T-helper 2 cell (primary cell): ENCODE measurements at places on chromosomes 5 and 9.

DNA sequence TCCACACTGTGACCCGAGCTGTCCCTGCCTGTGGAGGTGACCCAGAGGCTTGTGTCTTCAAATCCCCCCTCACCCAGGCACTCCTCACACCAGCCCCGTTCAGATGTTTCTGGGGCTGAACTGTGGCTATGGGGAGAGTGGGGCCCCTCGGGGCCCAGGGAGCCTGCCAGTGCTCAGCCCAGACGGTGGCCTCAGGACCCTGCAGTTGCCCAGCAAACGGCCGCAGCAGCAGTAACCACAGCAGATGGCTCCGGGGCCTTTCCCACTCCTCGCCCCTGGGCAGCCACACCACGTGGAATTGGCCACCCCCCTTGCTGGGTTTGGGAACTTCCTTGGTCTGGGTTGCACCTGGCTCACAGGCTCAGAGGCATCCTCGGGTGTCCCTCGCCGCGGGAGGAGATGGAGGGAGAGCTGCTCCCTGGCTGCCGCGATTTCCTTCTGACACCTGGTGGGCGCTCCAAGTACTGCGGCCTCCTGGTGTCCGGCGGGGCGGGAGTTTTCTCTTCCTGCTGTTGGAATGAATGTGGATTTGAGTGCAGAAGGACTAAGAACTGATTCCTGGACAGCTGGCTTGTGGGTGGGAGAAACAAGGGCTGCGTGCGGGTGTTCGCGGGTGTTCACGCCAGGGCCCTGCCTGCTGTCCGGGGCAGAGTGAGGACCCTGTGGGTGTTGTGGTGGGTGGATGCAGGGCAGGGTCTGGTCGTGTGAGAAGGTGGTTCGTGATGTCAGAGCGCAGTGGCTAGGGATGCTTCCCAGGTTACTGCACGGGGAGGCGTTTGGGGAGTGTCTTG is 97.5 kb downstream of the COL5A1 start:
- no peak for DNase-seq

DNA sequence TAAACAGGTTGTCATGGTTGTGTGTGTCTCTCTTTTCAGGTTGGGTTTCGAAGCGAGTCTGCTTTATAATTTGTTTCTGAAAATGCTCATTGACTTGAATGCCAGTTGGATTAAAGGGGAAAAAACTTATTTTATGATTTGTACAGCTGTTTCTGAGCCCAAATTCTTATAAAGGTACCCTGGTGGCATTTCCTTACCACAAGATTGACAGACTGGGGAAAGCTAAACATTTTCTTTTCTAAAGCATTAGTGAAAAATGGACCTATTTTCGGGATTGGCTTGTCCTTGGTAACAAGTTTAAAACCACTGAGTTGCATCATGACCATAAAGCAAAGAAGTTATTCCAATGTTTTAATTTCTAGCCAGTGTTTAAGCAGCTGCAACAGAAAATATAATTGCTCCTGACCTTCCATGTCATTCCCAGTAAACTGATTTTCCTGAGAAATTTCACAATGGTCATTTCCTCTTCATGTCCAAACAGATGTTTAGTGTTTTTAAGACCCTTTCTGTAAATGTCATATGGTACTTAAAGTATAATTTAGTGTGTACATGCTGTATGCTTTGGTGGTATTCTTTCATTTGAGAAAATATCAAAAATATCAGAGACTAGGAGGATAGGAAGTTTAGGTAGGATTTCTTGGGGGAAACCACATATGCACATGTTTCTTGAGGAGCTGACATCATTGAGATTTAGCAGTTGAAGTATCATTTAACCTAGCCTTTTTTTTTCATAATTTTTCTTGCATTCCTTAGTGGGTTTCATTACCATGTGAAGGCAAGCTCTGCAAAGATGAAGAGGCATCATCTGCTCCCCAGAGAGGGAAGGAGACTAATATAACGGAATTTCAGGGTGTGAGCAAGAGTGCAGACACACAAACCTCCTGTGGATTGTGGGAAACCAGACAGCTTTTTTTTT is 667.1 kb upstream of the RGMB start:
- DNase-seq = no peak

- no peak for DNase-seq
These were observed 11.5 kb downstream of the NR2F1-AS1 start for GRCh38 chr5:93569300-93570160.

DNA sequence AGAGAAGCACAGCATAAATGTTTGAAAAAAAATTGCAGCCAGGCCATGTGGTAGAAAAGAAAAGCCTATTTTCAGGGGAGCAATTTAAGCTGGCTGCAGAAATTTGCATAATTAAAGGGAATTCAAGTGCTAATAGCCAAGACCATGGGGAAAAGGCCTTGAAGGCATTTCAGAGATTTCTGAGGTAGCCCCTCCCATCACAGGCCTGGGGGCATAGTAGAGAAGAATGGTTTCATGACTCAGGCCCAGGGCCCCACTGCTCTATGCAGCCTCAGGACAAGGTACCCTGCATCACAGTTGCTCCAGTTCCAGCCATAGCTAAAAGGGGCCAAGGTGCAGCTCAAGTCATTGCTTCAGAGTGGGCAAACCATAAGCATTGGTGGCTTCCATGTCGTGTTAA is 1416.0 kb downstream of the EFNA5 start:
- no peak for DNase-seq

DNA sequence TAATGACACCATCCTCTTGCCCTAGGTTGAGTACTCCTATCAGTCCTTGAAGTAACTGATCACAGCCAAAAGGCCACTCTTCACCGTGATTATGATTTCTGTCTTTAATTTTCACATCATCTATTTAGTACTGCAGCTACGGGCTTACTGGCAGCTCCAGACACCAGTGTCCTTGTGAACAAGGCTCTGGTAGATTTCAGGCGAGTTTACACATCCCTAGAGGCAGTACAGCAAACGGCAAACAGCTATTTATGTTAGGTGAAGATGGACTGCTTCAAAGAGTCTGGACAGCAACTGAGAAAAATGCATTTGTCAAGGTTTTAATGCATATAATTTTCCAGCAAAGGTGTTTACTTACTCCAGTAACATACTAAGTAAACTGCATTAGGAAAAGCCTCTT is 396.9 kb downstream of the KDM4C start:
- DNase-seq = no peak

- no peak for DNase-seq
These were observed 45.9 kb upstream of the TLX3 start for GRCh38 chr5:171263181-171263580.

GRCh38 chr5:2832394-2832793 is 80.9 kb upstream of the IRX2 start:
- no peak for DNase-seq

- no peak for DNase-seq
These were observed 23.0 kb upstream of the SLC6A3 start for GRCh38 chr5:1468247-1468612.

DNA sequence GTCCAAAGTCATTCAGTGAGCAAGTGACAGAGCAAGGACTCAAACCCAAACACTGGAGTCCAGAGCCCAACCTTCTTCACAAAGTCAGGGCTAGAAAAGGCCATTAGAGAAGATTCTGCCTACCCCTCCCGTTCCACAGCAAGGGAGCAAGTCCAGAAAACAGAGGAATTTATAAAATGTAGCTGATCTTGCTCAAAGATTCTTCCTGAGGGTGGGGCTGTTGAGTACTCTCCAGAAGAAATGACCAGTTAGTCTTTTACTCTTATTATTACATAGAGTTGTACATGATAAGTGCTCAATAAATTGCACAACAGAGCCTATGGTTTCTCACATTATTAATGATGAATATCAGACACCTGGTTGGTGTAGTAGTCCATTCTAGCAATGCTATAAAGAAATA is 39.3 kb upstream of the HMHB1 start:
- no peak for DNase-seq

DNA sequence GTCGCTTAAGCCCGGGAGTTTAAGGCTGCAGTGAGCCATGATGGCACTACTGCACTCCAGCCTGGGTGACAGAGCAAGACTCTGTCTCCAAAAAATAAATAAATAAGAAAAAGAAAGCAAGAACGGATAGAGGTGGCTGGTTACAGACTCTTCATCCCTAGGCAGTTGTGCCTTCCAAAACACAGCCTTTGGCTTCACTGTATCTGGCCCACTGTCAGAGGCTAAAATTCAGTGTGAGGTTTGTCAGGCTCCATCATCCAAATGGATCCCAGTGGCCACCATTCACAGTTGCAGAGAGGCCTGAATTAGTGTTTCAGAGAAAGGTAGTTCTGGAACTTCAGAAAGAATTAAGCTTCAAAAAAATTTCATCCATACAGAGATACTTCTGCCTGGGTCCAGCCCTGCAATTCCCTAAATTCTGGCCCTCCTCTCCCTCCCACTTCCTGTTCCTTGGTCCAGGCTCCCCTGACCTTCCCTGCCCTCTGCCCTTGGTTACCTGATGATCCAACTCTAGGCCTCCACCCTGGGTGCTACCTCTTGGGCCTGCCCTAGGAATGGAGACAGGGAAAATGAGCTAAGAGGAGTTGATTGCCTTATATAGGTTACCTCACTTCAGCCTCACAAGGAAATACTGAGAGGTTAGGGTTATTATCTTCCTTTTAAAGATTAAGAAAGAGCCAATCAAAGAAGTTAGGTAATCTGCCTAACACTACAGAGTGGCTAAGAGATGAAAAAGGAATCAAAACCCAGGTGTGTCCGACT is 97.2 kb upstream of the SLC44A1 start:
- no peak for DNase-seq

- DNase-seq = no peak
These were observed 147.5 kb upstream of the PIK3R1 start for GRCh38 chr5:68067976-68068603.

DNA sequence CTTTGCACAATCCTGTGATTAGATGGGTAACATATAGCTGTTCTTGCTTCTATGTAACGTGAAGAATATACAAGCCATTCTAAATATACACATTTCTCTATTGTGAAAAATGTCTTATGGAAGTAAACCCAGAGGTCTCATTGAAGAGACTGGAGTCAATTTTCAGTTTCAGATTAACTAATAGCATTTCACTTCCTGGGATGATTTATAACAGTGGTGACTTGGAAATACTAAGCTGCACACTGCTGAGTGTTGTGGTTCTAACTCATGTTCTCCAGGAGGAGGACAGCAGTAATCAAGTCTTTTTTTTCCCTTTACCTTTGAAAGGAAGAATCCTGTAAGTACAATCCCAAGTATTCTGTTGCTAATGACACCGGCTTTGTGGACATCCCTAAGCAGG is 3.3 kb downstream of the CTSL start:
- no peak for DNase-seq

GRCh38 chr5:163677092-163677491 is 171.7 kb downstream of the MAT2B start:
- DNase-seq = no peak

DNA sequence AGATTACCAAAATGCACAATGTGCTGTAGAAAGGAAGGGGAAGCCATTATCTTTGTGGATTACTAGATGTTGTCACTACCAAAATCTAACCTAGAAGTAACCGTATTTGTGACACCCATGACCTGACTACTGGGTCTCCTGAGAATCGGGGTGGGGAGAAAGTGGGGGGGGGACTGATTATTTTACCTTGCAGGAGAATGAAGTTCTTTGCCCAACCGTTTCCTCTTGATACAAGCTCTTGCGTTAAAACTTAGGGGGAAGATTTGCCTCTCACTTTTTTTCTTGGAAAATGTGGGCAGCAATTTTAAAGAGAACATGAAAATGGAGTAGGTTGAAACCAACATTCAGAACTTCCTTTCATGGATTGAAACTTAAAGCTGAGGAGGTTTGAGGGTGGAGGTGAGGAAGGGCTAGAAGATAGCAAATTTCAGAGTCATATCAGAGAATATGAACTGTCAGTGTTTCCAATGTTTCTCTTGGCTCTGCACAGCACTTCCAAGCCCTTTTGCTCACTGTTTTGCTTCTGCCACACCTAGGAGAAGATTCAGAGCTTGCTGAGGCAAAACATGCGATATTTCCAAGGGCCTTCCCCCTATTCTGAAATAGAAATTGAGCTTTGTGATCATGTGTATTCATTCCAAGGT is 280.8 kb downstream of the AOPEP start:
- DNase-seq = no peak

DNA sequence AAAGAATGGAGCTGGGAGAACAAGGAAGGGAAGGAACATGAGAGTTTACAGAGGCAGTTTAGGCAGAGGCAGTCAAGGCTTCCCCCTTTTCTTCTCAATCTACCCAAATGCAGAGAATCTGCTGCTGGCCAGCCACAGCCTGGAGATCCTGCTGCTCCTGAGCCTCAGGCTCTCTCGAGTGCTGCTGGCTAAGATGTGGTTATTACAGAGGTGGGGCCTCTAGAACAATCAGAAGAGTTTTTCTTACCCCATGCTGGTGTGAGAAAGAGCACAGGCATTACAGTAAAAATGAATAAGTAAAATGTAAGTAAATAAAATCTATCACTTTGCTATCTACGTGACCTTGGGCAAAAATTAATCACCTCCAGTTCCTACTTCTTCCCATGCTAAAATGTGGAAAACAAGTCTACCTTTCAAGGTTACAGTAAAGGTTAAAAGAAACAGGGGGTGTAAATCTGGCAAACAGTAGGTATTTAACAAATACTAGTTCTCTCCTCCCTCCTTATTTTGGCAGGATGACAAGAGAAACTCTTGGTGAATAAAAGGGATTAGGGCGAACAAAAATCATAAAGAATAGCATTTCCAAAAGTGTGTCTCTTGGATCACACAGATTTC is 31.1 kb downstream of the FBXW11 start:
- no peak for DNase-seq

- DNase-seq = no peak
These were observed 75.7 kb upstream of the IRX4 start for GRCh38 chr5:1958211-1959010.

DNA sequence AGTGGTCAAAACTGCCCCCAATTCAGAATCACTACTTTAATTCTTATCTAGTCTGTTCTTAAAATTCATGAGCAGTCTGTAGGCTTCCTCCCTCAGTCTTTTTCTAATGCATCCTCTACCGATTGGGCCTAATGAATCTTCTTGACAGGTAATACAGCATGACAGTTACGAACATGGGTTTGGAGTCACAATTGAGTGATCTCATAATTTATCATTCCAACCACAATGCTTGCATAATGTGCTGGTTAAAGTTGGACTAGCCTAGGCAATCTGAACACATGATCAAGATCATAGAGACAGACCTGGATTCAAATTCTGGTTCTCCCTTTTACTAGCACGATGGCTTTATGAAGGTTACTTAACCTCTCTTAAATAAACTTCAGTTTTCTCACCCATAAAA is 33.1 kb upstream of the SETD9 start:
- DNase-seq = no peak

DNA sequence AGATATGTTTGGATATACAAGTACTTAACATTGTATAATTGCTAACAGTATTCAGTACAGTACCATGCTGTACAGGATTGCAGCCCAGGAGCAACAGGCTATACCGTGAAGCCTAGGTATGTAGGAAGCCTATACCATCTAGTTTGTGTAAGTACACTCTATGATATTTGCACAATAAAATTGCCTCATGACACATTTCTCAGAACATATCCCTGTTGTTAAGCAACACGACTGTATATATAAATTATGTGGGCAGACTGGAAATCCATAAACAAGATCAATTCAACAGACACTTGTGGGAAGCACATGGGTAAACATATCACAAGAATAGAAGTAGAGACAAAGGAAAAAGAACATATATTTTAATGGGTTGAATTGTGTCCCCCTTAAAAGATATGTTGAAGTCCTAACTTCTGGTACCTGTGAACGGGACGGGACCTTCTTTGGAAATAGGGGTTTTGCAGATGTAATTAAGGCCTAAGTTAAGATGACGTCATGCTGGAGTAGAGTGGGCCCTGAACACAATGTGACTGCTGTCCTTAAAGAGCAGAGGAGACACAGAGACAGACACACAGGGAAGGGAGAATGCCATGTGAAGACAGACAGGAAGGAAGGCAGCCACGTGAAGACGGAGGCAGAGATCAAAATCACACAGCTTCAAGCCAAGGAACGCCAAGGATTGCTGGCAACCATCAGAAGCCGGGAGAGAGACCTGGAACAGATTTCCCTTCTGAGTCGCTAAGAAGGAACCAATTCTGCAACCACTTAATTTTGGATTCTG is 76.3 kb downstream of the SCAI start:
- no peak for DNase-seq
